ENCODE measurements at places on chromosomes 12 and 14. TPM values are rescaled to one million over a fixed set of nuclear protein-coding genes. Genes with fewer than 3 reads are reported as not detected.

DLGAP5 gene
- total RNA-seq: 27.4 TPM

ITGA5 gene
- total RNA-seq: 93.5 TPM

ZFHX2 gene
- 0.26 TPM for total RNA-seq

NINJ2 gene
- 0.72 TPM for total RNA-seq

RD3L gene
- not detected for total RNA-seq

LARP4 gene
- total RNA-seq: 35.2 TPM

RASAL1 gene
- total RNA-seq: 0.50 TPM

ANO4 gene
- total RNA-seq: 2.0 TPM

FGF23 gene
- total RNA-seq: not detected

Measured in A375 (cell line).